ENCODE measurements at places on chromosomes 12 and 14.

DNA sequence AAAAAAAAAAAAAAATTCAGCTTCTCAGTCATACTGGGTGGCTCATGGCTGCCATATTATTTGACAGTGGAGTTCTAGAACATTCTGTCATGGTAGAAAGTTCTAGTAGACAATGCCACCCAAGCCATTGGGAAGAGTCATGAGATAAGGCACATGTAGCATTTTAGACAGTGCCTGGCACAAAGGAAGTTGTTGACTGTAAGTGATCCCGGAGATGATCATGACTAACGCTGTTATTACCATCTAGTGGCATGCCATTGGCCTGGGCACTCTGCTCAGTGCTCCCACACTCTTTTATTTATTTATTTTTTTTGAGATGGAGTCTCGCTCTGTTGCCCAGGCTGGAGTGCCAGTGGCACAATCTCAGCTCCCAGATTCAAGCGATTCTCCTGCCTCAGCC lies 80.4 kb downstream of the FOXN4 start:
- DNase-seq, result no peak

DNA sequence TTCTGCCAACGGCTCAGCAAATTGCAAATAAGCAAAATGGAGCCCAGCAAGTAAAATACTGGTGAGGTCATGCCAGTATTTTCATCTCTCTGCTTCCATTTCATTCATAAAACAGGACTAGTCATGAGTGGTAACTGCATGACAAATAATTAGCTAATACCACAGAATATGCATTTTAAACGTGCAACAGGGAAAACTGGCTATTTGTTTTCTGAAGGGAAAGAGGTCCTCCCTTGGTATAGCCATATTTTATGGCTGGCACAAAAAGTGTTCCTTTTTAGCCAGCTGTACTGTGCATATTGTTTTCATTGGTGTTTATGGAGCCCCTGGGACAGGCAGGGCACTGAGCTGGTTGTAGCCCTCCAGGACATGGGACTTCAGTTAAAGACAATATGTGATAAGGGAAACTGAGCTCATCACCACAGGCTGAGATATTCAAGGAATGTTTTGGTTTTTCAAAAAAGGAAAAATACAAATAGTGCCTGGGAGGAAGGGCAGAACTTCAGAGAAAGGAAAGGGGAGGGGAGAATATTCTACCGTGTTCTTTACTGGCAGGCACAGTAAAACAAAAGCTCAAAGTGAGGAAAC lies 26.1 kb upstream of the FOXN3 start:
- DNase-seq, result no peak

GRCh38 chr12:84502180-84502860 lies 410.3 kb downstream of the SLC6A15 start:
- DNase-seq, result no peak

DNA sequence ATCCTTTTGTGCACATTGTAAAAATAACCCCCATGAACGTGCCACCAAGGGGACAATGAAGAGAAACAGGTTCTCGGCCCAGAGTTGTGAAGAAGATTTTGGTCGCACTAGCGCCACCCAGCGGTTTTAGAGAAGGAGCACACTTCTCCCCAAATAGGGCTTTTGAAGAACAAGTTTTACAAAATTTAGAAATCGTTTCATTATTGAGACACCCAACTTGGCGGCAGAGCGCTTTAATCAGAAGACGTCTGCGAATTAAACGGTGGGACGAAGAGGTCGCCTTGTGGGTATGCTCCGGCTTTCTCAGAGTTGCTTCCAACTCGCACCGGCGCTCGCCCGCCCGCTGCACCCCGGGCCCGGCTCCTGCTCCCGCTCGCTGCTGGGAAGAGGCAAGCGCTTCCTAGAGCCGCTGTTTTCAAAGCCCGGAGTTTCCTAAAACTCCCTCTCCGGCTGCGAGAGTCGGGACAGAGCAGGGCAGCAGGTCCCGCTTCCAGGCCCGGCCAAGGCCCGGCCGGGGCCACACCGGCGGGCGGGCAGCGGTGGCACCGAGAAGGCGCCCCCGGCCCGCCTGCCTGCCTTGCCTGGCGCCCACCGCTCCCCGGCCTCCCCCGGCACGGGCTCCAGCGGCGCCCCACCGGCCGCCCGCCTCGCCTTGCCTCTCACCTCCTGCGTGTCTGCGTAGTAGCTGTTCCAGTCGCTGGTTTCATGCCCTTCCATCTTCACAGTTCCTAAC lies 645 bp downstream of the FOXA1 start:
- no peak for DNase-seq

DNA sequence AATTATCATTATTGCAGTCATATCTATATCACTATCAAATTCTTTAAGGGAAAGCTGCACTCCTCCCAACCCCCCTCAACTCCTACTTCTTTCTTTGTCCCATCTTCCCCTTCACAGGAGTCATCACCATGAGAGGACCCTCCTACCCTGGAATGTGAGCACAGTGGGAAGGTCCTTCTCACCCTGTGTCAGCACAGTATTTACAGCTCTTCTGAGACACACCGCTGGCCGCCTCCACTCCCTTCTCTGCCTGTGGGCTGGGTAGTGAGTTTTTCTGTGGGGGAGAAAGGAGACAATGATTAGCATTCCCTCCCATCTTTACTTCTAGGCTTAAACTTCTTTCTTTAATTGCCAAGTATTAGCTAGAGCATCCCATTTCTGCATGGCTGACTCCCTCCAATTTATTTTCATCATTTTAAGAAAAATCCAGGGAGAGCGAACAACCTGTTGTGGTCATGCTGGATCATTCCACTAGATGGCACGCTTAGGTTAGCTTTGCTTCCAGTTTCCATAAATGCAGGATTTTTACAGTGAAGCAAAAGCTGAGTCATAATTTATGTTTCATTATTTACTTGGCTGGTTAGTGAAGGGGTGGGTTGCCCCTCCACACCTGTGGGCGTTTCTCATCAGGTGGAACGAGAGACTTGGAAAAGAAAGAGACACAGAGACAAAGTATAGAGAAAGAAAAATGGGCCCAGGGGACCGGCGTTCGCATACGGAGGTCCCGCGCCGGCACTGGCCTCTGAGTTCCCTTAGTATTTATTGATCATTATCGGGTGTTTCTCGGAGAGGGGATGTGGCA lies 188.5 kb downstream of the ALX1 start:
- DNase-seq, result no peak

- DNase-seq, result no peak
Observed at GRCh38 chr12:34347367-34347766, 325.1 kb downstream of the ALG10 start.

DNA sequence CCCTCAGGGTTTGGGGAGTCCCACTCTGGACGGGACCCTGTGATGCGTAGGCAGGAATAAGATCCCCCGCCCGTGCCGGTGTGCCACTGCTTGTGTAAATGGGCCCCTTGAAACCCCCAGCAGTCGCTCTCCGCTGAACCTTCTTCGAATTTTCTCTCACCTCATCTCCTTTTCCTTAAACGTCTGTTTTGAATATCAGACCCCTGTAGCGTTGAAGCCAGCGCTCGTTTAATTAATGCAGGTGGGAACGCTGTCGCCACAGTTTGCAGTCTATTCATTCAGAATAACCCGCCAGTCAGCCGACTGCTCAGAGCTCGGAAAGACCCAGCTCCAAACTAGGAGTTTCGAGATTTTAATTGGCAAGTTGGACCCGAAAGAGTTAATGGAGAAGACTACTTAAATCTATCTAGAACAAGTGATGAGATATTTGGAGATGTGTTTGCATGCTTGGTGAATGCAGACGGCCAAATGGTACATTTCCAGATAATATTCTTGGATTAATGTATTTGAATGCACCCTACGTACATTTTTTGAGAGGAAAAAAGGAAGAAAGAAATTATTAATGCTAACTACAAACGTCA lies 739 bp upstream of the PPP2R5E start:
- DNase-seq, result no peak

Data from stimulated activated CD4-positive, alpha-beta T cell treated with anti-CD3 and anti-CD28 coated beads, Interleukin-1b, Interleukin-23, amount 100 ng/mL, for 1 hour (primary cell).